DMS53 (cell line): ENCODE measurements at places on chromosomes 2 and 18.
A peak's percentile ranks its signal among the peaks of the same experiment; 100 is the strongest.

DNA sequence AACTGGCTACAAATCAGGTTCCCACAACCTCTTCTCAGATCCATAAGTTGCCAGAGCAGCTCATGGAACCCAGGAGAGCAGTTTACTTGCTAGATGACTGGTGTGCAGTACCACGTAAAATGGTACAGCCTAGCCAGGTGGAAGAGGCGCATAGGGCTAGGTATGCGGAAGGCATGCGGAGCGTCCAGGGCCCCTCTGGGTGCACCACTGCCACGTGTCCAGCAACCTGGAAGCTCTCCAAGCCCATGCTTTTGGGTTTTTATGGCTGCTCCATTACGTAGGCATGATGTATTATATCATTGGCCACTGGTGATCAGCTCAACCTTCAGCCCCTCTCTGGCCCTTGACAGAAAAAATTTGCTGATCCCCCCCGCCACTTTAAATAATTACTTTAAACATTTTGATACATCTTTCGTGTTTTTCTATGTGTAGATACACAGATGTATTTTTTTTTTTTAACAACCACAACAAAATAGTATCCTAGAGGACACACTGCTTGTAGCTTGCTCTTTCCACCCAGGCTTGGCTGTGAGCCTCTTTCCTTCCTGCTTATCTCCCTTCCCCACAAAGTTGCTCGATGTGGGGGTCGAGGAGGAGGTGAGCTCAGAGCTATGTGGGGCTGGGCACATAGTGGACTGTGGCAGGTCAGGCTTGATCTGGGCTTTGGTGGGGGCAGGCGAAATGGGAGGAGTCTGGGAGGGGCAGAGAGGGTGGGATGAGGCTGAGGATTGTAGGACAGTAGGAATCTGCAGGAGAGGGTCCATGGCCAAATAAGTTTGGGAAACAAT is 65.4 kb upstream of the MCFD2 start:
- no peak for DNase-seq

- peak; percentile 71 for DNase-seq
Observed at GRCh38 chr18:43789234-43790000, 512.1 kb upstream of the SYT4 start.

- DNase-seq: no peak
Observed at GRCh38 chr18:59202258-59202820, 17.6 kb upstream of the GRP start.

DNA sequence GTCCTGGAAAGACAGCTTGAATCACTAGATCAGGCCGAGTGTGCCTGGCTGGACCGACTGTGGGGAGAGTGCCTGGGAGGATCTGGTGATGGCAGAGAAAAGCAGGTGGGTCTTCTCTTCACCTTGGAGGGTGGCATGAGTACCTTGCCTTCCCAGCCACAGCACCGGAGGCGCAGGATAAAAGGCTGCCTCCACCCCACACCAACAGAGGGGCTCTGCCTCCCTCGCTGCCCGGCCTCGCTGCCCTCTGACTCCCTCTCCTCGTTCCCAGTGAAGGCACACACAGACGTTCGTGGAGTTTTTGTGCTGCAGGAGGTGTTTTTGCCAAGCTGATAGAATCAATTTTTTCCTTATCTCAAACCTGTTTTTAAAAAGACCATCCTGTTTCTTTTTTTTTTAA is 71.4 kb upstream of the HAAO start:
- no peak for DNase-seq

GRCh38 chr18:8705238-8705960 is at the start of gene MTCL1:
MTCL1 (plus strand) TSS chr18:8705556; CDS start chr18:8705661, 105 bp downstream.
- DNase-seq: peak; percentile 95

DNA sequence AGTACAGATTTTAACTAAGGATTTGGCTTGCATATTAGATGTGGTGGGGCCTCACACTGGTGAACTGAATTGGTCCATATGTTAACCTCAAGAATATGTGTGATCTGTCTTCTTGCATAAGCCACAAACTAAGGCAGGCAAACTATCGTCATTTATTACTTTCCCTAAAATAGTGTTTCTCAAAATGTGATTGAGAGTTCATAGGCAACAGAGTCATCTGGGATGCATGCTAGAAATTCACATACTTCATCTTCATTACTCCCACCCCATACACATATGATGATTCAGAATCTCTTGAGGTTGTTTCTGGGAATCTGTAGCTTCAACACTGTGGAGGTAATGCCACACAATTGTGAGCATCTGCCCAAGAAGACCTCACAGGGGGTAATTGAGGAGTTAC is 822.8 kb upstream of the CDH2 start:
- DNase-seq: no peak

DNA sequence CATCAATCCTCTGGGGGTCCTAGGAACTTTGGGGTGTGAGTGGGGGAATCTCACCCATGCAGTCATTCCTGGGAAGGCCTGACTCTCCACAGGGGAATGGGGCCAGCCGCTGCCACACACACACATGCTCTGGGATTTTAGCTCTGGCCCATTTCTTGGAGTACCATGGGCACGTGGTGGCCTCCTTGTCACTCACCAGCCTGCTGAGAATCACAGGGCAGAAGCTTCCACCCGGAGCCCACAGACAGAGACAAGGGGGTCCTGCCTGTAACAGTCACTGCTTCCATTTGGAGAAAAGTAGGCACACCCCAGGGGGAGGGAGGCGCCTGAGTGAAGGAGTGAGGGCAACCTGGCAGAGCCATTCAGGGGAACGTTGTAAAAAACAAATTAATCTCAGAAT is 48.8 kb downstream of the TWIST2 start:
- DNase-seq: no peak

DNA sequence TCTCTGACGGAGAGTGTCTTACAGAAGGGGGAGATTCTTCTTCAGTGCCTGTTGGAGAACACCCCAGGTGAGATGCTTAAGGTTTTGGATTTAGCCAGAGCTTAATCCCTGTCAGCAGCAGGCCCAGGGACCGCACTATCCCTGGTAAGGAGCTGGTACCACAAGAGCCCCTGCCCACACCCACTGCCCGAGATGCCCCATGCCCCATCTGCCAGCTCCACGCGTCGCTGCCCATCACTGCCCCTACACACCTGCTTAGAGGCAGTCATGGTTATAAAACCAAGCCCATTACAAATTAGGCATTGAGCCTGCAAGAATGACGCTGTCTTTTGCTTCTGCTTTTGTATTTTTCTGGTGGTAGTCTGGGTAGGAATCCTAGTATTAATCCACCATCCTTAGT is 21.7 kb downstream of the CEP68 start:
- no peak for DNase-seq

DNA sequence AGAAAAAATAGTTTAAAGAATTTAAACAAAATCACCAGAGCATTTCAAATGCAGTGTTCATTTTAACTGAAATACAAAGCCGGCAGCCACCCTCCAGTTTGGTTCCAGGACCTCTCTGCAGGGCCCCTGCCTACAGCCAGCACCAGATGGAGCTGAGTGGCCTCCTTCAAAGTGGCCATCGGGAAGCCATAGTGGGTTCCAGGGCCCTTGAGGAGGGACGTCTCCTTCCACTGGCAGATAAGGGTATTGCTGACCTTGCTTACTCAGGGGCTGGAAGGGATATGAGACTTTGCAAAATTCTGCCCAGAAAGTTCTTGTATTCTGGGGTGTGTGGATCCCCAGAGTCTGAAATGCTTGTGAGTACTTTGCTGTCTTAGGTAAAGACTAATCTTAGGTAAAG is 205.2 kb upstream of the APCDD1 start:
- DNase-seq: no peak

DNA sequence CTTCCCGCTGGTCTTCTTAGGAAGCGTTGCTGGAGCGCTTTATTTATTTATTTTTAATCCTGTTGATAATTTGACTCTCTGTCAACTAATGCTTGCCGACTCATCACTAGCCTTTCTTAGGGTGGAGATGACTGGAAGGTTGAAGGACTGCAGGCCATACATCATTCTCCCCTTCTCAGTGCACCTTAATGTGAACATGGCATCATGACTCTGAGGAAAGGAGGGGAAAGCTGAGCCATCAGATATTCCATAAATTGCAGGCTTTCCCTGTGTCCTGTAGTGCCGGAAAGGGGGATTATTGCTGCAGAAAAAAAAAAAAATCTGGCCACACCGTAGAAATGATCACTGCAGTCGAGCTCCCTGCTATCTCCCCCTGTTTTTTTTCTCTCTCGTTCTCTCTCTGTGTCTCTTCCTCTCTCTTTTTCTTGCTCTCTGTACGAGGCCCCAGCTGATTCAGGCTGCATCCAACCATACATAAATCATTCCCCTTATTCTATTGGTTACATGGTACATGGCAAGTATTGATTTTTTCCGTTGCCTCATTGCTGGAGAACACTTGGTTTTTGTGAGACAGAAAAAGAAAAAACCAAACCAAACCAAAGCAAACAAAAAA is 125.8 kb upstream of the EFEMP1 start:
- DNase-seq: no peak

- peak; percentile 83 for DNase-seq
Observed at GRCh38 chr2:238513346-238513745, 86.6 kb downstream of the ASB1 start.

- no peak for DNase-seq
Observed at GRCh38 chr2:169961911-169962310, 134.7 kb downstream of the UBR3 start.

DNA sequence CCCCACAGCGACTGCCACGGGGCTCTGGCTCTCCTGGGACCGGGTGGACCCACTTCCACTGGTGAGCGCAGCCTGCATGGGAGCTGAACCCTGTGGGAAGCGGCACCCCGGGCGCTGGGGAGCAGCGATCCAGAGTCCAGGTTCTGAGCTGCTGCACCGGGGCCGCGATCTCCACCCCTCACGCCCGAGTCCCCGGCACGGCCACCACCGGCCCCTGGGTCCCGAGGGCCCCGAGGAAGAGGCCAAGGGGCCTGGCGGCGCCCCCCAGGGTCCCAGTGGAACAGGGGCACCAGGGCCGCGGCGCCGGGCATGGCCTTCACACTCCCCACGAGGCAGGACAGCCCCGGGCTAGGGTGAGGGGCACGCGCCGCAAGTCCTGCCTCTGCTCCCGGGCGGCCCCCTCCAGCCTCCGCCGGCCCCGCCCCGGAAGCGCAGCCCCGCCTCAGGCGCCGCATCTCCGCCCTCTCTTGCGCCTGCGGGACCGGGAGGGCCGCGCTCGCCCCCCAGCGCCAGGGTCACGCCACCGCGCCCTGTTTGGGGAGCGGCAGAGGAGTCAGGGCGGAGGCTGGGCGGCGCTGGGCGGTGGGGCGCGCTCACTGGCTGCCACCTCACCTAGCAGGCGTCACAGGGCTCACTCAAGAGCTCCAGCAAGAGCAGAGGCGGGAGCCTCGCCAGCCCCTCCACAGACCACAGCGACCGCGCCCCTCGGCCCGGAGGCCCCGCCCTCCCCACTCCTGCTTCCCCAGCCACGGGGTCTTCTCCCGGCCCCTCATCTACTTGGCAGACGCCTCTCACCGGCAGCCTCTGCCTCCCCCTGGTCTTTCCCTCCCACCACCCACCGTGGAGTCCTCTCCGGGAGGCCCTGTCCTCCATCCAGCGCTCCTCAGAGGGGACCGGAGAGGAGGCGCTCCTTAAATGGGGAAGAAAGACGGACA is 26.8 kb downstream of the THAP4 start:
- DNase-seq: no peak

- no peak for DNase-seq
Observed at GRCh38 chr2:67808112-67808511, 254.7 kb downstream of the C1D start.

DNA sequence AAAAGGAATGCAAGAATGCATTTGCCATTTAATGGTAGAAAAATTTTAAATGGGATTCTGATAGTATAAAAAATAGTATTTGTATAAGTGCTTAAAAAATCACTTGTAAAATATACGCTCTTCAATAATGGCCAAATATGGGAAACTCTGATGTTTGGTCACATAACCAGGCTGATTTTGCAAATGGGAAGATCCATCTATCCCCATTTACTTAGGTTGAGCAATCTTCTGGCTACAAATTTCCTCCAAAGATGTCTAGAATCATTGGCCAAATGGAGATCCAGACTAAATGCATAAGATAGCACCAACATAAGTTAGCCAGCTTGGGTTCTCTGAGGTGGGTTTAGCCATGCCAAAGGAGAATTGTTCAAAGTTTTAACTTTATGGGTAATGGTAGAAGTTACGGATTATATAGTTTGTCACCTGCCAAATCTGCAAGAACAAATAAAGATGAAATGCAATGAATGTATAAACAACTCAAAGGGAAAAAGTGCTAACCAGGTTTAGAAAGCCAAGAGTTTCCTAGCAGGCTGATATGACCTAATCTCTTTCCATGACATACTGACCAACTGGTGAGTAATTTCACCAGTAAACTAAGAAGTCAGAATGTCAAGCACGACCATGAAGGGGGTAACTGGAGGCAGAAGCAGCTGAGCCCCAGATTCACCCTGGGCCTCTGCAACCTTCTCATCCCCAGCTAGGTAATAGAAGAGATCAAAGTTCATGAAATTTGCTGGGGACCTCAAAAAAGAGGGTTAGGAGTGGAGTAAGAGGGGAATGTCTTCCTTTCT is 10.0 kb downstream of the RHOB start:
- no peak for DNase-seq

DNA sequence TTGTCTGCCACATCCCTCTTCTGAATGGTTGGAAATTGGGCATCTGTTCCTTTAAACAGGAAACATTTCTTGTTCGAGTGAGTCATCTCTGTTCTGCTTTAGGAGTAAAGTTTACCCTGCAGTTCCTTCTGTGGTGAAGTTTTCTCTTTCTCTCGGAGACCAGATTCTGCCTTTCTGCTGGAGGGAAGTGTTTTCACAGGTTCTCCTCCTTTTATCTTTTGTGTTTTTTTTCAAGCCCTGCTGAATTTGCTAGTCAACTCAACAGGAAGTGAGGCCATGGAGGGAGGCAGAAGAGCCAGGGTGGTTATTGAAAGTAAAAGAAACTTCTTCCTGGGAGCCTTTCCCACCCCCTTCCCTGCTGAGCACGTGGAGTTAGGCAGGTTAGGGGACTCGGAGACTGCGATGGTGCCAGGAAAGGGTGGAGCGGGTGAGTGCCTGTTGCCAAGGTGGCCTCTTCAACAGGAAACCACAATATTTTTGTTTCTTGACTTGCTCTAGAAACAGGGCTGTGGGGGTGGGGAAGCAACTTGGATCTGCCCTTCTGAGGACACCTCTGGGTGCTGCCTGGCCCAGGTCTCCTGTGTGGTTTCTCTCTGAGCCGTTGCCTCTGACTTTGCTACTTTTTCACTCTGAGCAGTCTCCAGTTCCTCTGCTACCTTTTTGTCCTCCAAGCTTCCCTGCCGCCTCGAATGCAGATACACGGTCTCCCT is 2.2 kb upstream of the CASP8 start:
- DNase-seq: peak; percentile 95

GRCh38 chr18:46001892-46002291 is 34.8 kb upstream of the EPG5 start:
- no peak for DNase-seq

DNA sequence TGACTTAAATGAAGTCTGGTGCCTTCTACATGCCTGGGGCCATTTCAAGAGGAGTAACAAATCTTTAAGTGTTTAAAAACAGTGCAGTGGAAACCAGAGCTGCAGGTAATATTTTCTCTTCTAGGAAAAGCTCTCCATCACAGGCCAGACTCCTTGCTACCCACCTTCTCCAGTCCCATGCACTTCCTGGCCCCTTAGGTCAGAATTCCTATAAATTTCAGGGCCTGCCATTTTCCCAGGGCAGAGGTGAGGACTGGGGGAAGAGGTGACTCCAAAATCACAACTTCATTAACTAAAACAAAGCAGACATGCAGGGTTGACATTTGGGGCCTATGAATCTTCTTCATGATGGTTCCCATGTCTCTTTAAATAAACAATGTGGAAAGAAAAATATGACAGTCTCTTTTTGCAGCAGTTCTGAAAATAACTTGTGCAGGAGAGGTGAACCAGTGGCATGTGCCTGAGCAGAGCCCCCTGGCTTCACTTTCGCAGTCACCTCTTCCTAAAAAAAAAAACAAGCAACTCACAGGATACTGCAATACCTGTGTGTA is 63.7 kb upstream of the TANC1 start:
- DNase-seq: no peak

GRCh38 chr18:13354402-13354801 is 135.8 kb downstream of the LDLRAD4 start:
- no peak for DNase-seq
